ENCODE measurements at places on chromosomes 4 and X.

DNA sequence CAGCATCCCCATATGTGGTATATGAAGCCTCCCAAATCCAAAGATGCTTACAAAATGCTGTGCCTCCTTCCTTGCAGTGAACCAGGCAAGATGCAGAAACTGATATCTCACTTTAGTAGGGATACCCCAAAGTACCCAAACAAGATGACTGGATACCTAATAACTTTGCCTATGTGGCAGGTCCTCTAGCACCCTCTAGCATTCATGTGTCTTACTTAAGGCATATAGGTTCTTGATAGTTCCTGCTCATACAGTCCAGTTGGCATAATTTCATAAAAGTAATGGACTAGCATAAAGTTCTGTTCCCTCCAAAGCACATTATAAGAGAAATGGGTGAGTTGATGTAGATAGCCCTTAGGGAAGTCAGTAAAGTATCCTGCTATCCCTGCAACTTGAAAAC is 36.8 kb upstream of the SPP1 start:
- DNase-seq = no peak
- H3K27me3 ChIP-seq = no peaks in the 10 kb centered on the region
- no peaks in the 10 kb centered on the region for H3K36me3 ChIP-seq
- H3K27ac ChIP-seq = no peak overlapping the region
- no peak overlapping the region for H3K4me3 ChIP-seq

DNA sequence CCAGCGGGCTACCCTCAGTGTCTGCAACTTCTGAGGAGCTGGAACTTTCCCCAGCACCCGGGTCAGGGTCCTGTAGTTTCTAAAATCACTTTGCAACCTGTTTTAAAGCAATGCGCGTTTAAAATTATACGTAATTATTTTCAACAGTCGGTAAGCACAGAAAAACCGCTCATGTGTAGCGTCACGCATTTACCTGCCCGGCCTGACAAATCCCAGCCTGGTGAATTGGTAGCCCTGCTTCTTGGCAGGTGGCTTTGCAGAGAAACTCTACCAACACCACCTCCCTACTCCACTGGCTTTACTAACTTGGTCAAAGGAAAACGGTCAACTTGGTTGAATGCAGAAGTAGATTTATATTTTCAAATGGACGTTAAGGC is 640 bp downstream of the BANK1 start:
- no peaks in the 10 kb centered on the region for H3K36me3 ChIP-seq
- DNase-seq = no peak
- H3K4me1 ChIP-seq = no peaks in the 10 kb centered on the region
- H3K27me3 ChIP-seq = no peaks in the 10 kb centered on the region

DNA sequence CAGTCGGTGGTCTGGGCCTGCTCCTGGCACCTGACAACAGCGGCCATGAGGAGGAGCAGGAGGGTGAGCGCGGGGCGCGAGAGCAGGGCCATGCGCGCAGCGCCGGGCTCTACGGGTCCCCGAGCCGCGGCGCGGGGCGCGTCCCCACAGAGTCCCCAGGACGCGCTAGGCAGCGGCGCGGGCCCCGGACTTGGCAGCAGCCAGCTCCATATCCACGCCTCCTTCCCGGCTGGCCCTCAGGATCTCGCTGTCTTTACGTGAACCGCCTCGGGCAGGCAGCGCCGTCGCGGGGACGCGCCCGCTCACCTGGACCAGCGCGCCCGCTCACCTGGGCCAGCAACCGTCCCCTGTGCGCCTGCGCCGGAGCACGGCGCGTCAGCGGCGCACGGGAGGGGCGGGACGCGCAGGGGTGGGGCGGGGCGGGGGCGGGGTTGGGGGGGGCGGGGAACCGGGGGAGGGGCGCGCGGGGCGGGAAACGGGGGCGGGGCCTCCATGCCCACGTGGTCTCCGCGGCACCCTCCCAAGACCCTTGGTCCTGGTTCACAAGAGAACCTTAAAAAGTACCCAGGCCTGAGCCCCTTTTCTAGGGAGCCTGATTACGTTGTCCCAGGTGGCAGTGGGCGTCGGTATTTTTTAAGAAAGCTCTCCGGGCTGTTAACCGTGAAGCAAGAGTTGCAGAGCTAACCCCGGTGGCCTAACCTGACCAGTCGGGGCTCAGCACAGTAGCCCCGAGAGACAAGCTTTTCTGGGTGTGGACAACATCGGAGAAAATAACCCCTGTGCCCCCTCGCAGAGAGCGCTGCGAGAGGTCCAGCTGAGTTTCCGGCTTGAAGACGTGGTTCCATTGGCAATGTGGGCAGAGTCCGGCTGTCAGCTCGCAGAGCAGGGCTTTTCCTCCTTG is at the start of gene PLA2G12A:
Gene PLA2G12A (minus strand): TSS at position 353 of the 901 bp plus-strand sequence. CDS start 261 bp downstream, at position 92.
- H3K36me3 ChIP-seq = no peaks in the 10 kb centered on the region
- H3K4me1 ChIP-seq = no peaks in the 10 kb centered on the region
- peak; percentile 96 for DNase-seq
- H3K4me3 ChIP-seq = peak within 1 kb of the TSS; percentile 35

DNA sequence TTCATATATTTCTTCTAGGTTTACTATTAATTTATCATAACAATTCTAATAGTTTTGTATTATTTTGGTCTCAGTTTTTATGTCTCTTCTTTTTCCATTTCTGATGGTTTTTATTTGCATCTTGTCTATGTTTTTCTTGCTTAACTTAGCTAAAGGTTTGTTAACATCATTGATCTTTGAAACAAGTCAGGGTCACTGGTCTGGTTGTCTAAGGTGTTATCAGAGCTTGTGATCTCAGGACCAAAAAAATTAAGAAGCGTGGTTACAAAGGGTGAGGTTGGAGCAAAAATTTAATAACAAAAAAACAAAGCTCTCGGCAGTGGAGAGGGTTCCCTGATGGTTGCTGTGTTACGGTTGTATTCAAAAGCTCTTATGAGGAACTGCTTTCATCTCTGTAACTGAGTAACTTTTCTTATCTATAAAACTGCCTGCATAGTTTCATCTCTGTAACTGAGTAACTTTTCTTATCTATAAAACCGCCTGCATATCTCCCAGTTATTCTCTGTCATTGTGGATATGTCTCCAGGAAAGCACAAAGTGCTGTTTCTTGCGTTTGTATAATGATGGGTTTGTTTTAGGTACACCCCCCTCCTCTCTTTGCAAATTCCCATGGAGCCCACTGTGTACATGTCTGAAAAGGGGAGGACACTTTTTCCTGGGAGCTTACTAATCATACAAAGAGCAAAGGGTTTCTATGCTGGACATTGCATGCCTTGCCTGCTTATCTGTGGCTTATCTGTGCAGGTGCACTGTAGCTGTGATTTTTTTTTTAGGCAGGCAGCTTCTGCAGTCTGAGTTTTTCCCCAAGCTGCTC is 62.4 kb upstream of the UGT2B15 start:
- no peaks in the 10 kb centered on the region for H3K36me3 ChIP-seq
- H3K27ac ChIP-seq = no peak overlapping the region
- DNase-seq = peak; percentile 19
- no peak overlapping the region for H3K4me3 ChIP-seq

GRCh38 chr4:150679765-150680343 is 97.9 kb downstream of the MAB21L2 start:
- DNase-seq = no peak
- no peaks in the 10 kb centered on the region for H3K27me3 ChIP-seq
- H3K4me3 ChIP-seq = peak overlapping the region; percentile 26
- H3K4me1 ChIP-seq = no peaks in the 10 kb centered on the region
- no peaks in the 10 kb centered on the region for H3K36me3 ChIP-seq
- no peak overlapping the region for H3K27ac ChIP-seq

- no peaks in the 10 kb centered on the region for H3K4me1 ChIP-seq
- DNase-seq = no peak
- no peaks in the 10 kb centered on the region for H3K36me3 ChIP-seq
These were observed 16.7 kb downstream of the GAB3 start for GRCh38 chrX:154734061-154734781.

DNA sequence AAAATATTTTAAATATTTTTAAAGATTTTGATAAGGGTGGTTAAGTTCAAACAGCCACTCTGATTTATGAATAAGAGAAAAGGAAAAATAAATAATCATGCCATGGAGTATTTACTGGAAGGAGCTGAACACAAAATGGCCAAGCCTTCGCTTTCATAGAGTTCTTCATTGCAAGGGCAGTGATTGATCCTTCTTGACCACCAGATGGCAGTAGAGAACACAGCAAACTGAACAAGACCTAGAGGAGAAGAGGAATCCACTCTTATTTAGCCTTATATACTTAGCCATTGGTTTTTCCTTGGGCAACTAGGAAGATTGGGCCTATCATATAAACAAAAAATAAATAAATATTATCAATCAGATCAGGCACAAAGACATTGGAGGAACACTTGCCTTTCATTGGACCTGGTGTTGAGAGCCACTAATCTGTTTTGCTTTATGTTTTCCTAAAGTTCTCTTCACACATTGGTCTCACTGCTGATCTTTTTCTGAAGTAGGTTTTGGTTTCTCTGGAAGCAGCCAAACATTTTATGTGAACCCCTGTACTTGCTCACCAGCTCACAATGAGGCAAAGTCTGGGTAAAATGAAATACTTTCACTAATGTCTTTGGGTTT is 58.1 kb upstream of the PARM1 start:
- no peaks in the 10 kb centered on the region for H3K36me3 ChIP-seq
- no peaks in the 10 kb centered on the region for H3K4me1 ChIP-seq
- H3K27ac ChIP-seq = no peak overlapping the region
- no peak overlapping the region for H3K4me3 ChIP-seq
- no peak for DNase-seq
- no peaks in the 10 kb centered on the region for H3K27me3 ChIP-seq

DNA sequence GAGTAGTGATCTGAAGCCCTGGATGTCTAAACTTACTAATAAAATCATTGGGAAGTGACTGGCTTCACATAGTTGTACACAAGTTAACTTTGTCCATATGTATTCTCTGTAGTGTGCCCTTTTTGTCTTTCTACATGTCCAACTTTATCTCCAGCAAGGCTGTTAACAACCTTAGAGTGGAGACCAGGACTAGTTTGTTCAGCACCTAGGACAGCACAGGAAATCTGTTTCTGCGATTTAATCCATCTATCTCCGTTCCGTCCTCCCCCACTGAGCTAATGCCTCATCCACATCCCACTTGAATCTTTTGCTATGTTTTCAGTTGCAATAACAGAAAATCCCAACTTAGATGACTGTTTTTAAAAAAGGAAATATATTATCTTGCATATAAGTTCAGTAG is 3.4 kb upstream of the ARR3 start:
- no peak overlapping the region for H3K27ac ChIP-seq
- H3K4me1 ChIP-seq = no peaks in the 10 kb centered on the region
- DNase-seq = no peak
- no peaks in the 10 kb centered on the region for H3K27me3 ChIP-seq
- H3K36me3 ChIP-seq = no peaks in the 10 kb centered on the region

DNA sequence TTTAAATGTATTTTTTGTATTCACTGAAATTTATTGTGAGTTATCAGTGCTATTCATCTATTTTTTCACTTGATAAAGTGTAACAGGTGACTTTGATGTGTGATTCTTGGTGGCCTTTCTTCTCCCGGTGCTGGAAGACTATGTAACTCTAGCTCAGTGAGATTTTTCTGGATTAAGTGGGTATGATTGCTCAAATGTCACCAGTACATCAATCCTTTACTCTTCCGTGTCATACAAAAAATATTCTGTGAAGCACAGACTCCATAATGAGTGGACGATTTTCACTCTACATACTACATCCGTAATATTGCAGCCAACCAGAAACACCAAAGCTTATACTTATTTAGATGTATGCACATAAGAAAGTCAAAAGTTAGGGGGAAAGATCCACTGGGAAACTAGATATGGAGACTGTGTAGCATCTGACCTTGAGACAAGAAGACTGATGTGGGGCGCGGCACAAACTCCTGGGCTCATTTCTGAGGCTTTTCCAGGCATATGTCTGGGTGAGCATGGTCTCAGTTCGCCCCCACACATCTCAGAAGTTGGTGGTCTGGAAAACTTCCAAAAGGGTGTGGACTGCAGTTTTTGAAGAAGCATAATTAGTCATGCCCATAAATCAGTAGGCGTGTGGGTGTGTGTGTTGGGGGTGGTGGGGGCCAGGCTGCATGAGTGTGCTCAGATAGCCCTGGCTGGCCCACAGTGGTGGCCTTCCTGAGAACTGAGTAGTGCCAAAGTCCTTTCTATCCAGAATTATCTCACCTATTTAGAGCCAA is 53.9 kb upstream of the TENM3 start:
- no peak for DNase-seq
- no peak overlapping the region for H3K27ac ChIP-seq
- H3K36me3 ChIP-seq = no peaks in the 10 kb centered on the region
- no peak overlapping the region for H3K4me3 ChIP-seq
- H3K27me3 ChIP-seq = no peaks in the 10 kb centered on the region
- H3K4me1 ChIP-seq = no peaks in the 10 kb centered on the region

GRCh38 chrX:153464116-153464515 is 6.3 kb downstream of the HAUS7 start:
- no peak overlapping the region for H3K27ac ChIP-seq
- no peak for DNase-seq
- H3K4me1 ChIP-seq = no peaks in the 10 kb centered on the region
- H3K36me3 ChIP-seq = no peaks in the 10 kb centered on the region

GRCh38 chr4:7581477-7581876 is 146.7 kb upstream of the PSAPL1 start:
- H3K4me1 ChIP-seq = no peaks in the 10 kb centered on the region
- no peak overlapping the region for H3K27ac ChIP-seq
- no peak for DNase-seq
- no peaks in the 10 kb centered on the region for H3K36me3 ChIP-seq
- no peaks in the 10 kb centered on the region for H3K27me3 ChIP-seq
- no peak overlapping the region for H3K4me3 ChIP-seq

DNA sequence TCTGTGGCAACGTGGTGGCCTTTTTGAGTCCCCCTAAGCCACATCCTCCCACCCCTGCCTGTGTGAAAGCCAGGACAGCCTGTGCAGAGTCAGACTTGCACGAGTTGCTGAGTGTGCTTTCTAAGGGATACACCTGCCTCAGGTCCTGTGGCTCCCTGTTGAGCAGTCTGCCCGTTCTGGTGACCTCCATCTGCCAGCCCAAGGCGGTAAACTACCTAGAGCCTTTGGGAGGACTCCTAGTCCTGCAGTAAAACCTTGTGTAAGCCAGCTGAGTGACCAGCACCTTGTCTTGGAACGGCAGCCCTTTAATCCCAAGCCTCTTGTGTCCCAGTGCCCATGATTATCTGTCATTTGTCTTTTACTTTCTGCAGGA is 69.3 kb downstream of the NBDY start:
- H3K4me1 ChIP-seq = peaks cover 10% of the 10 kb centered on the region
- H3K36me3 ChIP-seq = no peaks in the 10 kb centered on the region
- H3K27me3 ChIP-seq = no peaks in the 10 kb centered on the region
- no peak for DNase-seq
- no peak overlapping the region for H3K27ac ChIP-seq
- no peak overlapping the region for H3K4me3 ChIP-seq

GRCh38 chr4:123474817-123475216 is 78.2 kb downstream of the SPRY1 start:
- DNase-seq = no peak
- peaks cover 2% of the 10 kb centered on the region for H3K4me1 ChIP-seq
- no peak overlapping the region for H3K27ac ChIP-seq
- H3K27me3 ChIP-seq = no peaks in the 10 kb centered on the region

GRCh38 chr4:133149932-133150471 is 908 bp downstream of the PCDH10 start:
- H3K4me3 ChIP-seq = no peak overlapping the region
- H3K27me3 ChIP-seq = peaks cover 3% of the 10 kb centered on the region
- peaks cover 27% of the 10 kb centered on the region for H3K4me1 ChIP-seq
- no peak for DNase-seq
- no peaks in the 10 kb centered on the region for H3K36me3 ChIP-seq

- no peak overlapping the region for H3K4me3 ChIP-seq
- H3K4me1 ChIP-seq = no peaks in the 10 kb centered on the region
- no peak overlapping the region for H3K27ac ChIP-seq
- H3K27me3 ChIP-seq = no peaks in the 10 kb centered on the region
- no peaks in the 10 kb centered on the region for H3K36me3 ChIP-seq
- DNase-seq = no peak
These were observed 5.5 kb upstream of the SLC7A11 start for GRCh38 chr4:138247643-138248042.
